ENCODE measurements at places on chromosomes 2 and 18.
A peak's percentile ranks its signal among the peaks of the same experiment; 100 is the strongest.

DNA sequence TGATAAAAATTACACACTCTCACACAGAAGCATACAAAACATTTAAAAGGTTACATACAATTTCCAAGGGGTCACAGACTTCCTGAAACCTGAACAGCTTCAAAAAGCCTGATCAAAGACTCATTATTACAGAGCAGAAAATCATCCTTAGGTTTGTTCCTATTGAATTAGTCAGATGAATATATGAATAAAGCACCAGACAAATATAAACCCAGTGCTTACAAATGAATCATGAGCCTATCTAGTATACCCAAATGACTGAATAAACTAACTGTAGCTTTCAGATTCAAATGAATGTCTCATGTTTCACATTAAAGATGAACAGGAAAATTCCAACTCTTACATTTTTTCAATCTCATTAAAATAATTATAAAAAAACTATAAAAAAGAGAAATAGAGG lies 550.3 kb downstream of the SUCLG1 start:
- no peak for DNase-seq

- no peak for DNase-seq
These were observed 63.8 kb upstream of the PPP1CB start for GRCh38 chr2:28687640-28688385.

- no peak for DNase-seq
These were observed 98.2 kb upstream of the MAPRE2 start for GRCh38 chr18:34942975-34943374.

- DNase-seq: no peak
These were observed 198.1 kb downstream of the PDE1A start for GRCh38 chr2:182228741-182229140.

DNA sequence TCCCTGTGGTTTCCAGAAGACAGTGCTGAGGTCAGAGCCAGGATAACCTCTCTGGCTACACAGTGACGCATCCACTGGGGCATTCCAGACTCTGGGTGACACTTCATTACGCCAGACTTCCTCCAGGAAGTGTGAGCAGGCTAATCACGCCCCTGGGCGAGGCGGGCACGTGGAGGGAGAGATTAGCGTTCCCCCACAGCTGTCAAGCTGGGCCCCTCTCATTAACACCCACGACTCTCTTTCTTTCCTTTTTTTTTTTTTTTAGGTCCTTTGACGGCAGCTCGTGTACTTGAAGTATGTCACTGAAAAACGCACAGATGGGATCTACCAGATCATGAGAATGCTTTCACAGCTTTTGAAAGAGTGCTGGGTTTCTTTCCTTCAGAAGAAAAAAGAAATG lies 274.6 kb downstream of the AFF3 start:
- DNase-seq: no peak

GRCh38 chr2:224039080-224039769 lies at the start of gene SERPINE2:
Gene SERPINE2 (minus strand): TSS chr2:224039286. CDS start chr2:224001900, 37,386 bp downstream.
- DNase-seq: peak; percentile 67

DNA sequence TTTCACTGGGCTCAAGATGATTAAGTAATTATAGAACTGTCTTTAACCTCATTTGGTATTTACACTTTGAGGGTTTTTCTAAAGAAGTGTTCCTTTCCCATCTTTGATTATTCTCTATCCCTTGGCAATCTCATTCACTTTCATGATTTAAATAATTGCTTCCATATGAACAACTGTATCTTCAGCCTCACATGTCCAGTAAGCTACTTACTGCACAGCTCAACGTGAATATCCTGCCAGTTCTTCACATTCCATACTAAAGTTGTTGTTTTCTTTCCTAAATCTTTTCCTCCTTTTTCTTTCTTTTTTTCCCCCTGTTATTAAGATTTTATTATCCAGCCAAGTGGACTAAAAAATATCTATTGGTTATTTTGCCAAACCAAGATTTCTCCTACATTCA lies 37.7 kb downstream of the ZC3H15 start:
- DNase-seq: no peak

- no peak for DNase-seq
These were observed 53.6 kb downstream of the TMEM178A start for GRCh38 chr2:39719317-39719716.

- no peak for DNase-seq
These were observed 57.1 kb upstream of the GPR45 start for GRCh38 chr2:105184420-105184819.

DNA sequence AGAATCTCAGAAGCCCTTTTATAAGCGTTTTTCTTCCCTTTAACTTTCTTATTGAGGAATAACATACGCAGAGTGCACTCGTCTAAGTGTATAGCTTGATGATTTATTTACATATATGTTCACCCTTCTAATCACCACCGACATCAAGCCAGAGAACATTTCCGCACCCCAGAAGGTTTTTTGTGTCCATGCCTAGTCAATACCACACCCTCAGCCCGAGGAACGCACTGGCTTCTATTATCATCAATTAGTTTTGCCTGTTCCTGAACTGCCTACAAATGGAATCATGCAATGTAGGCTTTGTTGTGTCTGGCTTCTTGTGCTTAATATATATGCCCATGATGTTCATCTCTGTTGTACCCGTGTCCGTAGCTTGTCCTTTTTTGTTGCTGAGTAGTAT lies 27.7 kb downstream of the SDC1 start:
- no peak for DNase-seq

GRCh38 chr2:113041871-113042270 lies 10.8 kb downstream of the IL36B start:
- DNase-seq: no peak

DNA sequence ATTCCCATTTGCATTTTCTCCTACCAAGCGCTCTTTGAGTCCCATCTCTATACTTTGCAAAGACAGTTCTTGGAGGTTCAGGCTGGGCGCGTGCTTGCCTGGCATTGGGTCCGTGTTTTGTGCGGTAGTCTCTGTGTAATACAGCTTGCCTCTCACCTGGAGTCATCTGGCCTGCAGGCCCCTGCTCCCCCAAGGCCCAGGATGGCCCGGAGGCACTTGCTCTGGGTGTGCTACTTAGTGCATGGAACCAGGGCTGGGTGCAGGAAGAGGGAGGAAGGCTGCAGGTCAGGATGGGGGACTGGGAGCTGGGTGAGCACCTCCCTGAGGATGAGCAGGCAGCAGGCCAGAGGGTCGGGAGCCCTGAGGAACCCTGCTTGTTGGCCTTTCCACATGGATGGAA lies 220.9 kb downstream of the LDLRAD4 start:
- DNase-seq: no peak

DNA sequence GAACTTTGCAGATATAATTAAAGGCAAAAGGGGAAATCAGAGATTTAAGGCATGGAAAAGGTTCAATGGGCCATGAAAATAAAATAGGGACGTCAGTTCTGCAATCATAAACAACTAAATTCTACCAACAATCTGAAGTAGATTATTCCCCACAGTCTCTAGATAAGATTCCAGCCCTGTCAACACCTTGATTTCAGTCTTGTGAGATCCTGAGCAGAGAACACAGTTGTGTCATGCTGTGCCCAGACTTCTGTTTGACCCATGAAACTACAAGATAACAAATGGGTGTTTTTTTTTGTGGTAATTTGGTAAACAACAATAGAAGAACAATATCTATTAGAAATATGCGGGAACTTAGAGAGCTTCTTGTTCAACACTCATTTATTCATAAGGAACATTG lies 66.2 kb upstream of the RIT2 start:
- no peak for DNase-seq

GRCh38 chr2:18276583-18277075 lies 283.8 kb downstream of the RDH14 start:
- no peak for DNase-seq

DNA sequence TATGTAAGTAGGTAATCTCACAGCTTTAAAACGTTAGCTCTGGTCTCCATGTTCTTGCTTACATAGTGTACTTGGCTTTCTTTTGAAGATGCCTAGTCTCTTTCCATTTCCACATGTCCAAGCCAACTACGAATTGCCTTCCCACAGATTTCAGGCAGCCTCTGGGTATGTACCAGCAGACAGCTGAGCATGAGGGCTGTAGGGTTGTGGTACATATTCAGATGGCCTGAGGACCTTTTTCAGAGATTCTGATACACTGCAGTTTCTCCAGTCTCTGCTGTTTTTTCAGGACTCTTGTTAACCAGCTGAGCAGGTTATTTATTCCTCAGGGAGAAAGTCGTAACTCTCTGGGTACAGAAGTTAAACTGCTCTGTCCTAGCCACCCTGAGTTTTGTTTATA lies 3.1 kb upstream of the KCNJ13 start:
- no peak for DNase-seq

DNA sequence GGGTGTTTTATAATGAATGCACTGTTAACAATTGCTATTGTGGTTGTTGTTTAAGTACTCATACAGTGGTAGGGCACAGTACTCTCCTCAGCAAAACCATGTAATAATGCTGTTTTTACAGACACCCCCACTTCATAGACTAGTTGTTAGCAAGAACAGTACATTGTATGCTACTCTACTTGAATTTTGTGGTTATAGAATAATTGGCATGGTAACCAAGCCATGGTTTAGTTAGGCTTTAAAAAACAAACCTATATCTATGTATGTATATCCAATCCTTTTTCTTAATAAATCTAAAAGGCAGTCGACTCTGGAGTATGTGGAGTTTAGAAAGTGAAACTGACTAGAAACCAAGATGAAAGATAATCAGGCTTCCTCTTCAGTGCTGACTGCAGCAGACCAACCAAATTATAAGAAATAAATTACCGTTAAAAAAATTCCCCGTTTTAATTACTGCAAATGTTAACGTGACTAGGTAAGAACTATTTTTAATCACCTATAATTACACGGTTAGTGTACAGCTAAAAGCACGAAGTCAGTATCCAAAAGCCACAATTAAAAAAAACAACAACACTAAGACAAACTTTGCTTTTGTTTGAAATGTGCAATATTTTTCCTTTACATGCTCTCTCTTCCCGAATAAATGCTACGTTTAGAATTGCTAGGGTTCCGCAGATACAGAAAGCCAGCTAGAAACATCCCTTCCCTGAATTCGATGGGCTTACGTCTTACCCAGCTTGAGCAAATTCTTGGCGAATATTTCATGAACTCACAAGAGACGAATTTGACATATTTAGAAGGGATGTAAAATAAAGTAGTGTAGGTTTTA lies 113.3 kb upstream of the SERTAD2 start:
- no peak for DNase-seq

DNA sequence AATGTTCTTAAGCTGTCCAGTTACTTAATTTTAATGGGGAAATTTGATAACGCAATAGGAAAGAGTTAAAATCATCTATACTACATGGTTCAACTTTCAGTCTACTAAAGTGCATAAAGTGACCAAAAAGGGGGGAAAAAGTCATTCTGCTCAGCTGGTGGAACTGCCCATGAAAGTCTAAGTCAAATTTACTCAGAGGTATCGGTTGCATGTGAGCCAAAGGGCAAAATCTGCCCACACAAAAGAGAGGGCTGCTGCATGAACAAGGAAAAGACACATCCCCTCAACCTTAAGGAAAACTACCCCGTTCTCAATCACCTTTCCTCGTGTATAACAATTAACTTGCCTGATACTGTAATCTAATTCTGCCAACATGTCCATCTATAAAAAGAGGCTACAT lies 126.1 kb downstream of the TCF4 start:
- DNase-seq: no peak

DNA sequence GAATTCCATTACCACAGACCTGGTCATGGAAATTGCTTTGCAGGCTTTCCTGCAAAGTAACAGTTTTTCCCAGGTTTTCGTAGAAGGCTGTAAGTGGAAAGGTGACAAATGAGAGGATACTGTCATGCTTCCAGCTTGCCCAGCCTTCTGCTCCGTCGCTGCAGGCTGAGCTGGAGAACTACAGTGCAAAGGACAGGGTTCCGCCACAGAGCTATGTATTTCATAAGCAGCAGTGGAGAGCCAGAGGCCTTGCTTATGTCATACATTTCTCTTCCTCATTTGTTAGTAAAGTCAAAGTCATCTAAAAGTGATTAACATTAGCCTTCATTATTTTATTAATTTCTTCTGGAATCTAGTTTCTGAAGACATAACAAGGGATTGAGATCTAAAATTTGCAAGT lies 72.9 kb upstream of the RBM44 start:
- DNase-seq: no peak

- no peak for DNase-seq
These were observed 85.5 kb downstream of the HDAC4 start for GRCh38 chr2:239315308-239315707.

DNA sequence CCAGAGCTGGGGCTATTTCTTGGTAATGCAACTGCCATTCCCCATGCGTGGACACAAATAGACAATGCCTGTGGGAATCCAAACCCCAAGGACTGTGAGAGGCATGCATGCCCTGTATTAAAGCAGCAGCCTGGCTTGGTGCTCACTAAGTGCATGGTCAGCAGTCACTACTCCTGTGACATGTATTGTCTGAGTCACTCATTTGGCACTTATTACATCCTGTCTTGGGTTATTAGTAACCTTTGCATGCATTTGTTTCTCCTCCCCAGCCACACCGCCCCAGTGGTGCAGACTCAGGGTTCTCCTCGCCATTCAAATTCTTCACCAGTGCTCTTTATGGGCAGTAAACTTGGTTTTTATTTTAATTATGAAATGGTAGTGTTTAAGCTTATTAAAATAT lies 30.2 kb downstream of the PRKCE start:
- DNase-seq: no peak

DNA sequence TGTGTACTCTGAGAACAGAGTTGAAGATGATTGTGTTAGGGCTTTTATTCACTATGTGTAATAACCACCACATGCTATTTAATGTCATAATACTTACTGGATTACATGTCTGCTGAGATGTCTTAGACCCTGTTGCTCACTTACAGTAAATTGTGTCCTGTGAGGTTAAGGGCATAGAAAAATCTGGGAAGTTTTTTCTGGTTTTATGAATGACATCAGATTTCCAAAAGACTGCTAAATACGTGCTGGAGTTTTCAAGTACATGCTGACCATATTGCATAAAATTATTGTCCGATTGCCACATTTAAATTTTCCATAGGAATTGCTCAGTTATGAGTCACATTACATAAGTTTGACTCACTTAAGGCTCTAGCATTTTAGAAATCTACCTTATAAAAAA lies 96.7 kb upstream of the COL5A2 start:
- no peak for DNase-seq

GRCh38 chr2:43408407-43409160 lies 182.2 kb upstream of the ZFP36L2 start:
- no peak for DNase-seq

GRCh38 chr2:149732001-149732685 lies 144.6 kb upstream of the MMADHC start:
- no peak for DNase-seq

DNA sequence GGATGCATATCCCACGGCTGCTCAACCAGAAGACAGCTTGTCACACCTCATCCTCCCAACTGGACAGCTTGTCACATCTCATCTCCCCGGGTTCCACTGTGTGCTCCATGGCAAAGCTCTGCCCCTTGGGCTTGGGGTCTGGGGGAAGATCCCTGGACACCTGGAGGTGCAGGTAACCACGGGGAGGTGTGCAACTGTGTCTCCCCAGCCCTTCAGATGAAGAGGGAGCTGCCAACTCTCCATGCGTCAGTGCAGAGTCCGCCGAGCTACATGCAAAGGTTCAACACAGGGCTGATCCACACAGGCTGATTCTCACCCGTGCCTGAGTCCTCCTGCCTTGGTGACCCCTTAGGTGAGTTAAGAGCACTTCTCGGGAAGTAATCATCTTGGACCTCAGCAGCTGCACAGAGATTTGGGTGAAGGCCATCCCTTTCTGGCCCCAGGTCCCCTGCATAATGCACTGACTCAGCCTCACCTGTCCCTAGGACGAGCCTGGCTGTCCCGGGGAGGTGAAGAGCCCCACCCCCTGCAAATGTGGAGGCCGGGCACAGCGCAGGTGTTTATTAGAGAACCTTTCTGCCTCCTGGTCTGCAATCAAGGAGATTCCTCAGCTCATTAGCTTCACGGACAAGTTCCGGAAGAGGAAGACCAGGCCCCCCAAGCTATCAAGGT lies 157.9 kb downstream of the PXDN start:
- DNase-seq: peak; percentile 63

GRCh38 chr18:3340015-3340681 lies 78.2 kb downstream of the MYL12B start:
- no peak for DNase-seq

All from upper lobe of right lung (tissue), 1 donor.